ENCODE measurements at places on chromosomes 7 and 10. TPM values are rescaled to one million over a fixed set of nuclear protein-coding genes. Genes with fewer than 3 reads are reported as not detected.

DNA sequence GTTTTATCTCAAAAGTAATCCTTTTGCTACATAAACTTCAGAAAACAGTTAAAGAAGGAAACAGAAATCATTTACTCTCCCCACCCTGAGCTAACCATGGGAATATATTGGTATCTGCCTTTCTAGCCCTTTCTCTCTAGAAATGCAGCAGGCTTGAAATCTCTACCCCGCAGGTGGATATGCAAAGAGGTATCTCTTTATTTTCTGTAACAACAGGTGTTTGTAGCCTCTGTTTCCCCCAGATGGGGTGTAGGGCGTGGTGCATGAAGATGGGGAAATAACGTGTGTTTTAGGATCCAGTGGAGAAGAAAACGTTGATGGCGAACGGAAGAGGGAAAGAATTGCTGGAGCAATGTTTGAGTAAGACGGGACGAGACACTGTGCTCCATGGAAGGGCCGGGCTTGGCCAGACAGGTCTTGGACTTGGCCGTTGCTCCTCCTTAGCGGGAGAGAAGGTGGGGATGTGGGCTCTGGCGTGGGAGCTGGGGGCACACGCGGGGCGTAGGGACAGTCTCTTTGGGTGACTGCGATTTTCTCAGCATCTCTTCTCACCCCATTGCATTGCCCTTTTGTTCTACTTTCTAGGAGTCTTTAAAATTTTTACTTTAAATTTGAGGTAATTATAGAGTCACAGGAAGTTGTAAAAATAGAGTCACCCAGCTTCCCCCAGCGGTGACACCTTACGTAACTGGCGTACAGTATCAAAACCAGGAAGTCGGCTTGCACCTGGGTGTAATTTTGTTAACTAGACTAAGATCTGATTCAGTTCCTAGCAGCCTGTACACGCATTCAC, 82.9 kb downstream of the ELFN1 start:
- no peak for DNase-seq

DNA sequence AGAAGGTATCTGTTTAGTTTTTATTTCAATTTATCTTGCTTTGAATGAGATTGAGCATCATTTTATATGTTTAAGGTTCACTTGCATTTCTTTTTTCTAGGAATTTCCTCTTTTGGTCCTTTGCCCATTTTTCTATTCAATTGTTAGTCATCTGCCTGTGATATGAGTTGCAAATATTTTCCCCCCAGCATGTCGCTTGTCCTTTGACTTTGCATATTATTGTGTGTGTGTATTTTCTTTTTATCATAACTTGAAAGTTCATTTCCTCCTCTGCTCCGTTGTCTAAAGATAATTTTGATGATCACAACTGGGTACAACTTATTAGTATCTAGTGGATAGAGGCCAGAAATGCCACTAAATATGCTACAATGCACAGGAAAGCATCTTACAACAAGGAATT, 132.7 kb upstream of the MDFIC start:
- no peak for DNase-seq

DNA sequence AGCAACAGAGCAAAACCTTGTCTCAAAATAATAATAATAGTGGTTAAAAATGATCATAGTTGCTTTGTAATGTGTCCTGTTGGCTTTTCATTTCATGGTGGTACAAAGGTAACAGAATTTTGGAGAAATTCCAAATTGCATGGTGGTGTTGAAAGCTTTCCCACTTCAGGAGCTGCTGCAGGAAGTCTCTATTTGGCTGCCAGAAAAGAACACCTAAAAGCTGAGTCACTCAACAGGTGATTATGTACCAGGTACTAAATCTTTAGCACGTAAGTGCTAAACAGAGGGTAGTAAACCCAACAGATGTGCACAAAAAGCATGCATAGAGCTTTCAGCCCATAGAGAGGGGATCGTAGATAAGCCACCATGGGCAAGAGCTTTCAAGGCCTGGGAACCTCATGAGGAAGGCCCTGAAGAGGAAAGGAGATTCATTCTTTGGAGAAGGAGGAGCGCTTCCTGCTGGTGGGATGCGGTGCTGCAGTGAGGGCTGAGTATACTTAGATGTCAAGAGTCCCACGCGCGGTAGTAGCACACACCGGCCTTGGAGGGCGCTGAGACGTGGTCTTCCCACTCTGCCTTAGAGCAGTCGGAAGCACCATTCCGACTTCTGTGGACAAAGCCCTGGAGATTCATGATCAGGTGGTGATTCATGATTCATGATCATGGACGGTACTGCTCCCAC, 118.7 kb downstream of the RALA start:
- DNase-seq = peak; percentile 28

DNA sequence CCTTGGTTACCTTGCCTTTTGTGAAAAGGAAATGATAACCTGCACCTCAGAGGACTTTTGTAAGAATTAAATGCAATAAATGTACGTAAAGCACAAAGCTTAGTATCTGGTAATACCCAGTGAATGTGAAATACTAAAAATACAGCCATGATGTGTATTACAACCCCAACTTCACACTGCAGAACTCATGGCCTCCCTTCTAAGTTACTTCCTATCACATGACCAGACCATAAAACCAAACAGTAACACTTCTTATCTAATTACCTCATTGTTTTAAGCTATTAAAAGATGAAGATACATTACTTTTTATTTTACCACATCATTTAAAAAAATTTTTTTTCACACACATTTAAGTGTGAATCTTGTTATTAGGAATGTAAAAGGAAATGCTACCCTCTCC, 29.0 kb downstream of the VPS41 start:
- no peak for DNase-seq

- no peak for DNase-seq
These were observed 128.6 kb downstream of the ZNF467 start for GRCh38 chr7:149644754-149645153.

- no peak for DNase-seq
These were observed 44.6 kb downstream of the BMS1 start for GRCh38 chr10:42827201-42827600.

GRCh38 chr7:12769444-12769843, 82.0 kb downstream of the ARL4A start:
- no peak for DNase-seq

- no peak for DNase-seq
These were observed 67.6 kb upstream of the CAV2 start for GRCh38 chr7:116431787-116432526.

- DNase-seq = no peak
These were observed 44.6 kb upstream of the ANAPC16 start for GRCh38 chr10:72171175-72171630.

- no peak for DNase-seq
These were observed 3.9 kb downstream of the TYSND1 start for GRCh38 chr10:70142555-70142954.

- no peak for DNase-seq
These were observed 438.6 kb downstream of the PLXNA4 start for GRCh38 chr7:132137681-132138080.

DNA sequence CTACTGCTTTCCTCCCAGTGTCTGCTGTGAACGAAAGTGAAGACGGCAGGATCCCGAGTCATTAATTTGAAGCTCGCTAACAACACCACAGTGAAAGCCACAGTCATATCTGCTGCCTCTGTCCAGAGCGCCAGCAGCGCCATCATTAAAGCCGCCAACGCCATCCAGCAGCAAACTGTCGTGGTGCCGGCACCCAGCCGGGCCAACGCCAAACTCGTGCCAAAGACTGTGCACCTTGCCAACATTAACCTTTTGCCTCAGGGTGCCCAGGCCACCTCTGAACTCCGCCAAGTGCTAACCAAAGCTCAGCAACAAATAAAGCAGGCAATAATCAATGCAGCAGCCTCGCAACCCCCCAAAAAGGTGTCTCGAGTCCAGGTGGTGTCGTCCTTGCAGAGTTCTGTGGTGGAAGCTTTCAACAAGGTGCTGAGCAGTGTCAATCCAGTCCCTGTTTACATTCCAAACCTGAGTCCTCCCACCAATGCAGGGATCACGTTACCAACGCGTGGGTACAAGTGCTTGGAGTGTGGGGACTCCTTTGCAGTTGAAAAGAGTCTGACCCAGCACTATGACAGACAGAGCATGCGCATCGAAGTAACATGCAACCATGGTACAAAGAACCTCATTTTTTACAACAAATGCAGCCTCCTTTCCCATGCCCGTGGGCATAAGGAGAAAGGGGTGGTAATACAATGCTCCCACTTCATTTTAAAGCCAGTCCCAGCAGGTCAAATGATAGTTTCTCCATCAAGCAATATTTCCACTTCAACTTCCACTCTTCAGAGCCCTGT, 94.8 kb upstream of the KCNMA1 start:
- no peak for DNase-seq

DNA sequence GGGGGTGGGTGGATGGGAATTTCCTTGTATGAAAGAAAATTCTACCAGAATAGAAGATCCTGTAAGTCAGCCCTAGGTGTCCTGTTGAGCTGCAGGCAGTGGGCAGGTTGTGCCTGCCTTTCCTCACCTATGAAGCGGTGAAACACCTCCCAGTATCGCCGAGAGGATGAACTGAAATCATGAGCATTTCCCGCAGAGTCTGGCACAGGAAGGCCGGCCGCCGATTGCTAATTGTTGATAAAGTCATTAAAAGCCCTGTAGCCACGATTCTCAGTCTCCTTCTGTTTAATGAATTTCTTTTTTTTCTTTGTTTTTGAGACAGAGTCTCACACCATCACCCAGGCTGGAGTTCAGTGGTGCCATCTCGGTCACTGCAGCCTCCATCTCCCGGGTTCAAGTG, 142.1 kb downstream of the CAMK1D start:
- DNase-seq = no peak

GRCh38 chr10:66924674-66925345, 1.0 kb upstream of the LRRTM3 start:
- no peak for DNase-seq

The MINDY3 gene
- total RNA-seq = 24.4 TPM

The AGFG2 gene
- 60.5 TPM for total RNA-seq

The BCAP29 gene
- 48.7 TPM for total RNA-seq

The POMZP3 gene
- 19.2 TPM for total RNA-seq

The SCART1 gene
- total RNA-seq = 1.5 TPM

The NUTM2E gene
- 0.20 TPM for total RNA-seq

The SPDYE16 gene
- total RNA-seq = 0.42 TPM

The HOXA11 gene
- not detected for total RNA-seq

The BTBD16 gene
- not detected for total RNA-seq

The CYP26A1 gene
- total RNA-seq = not detected

Data from CD8-positive, alpha-beta memory T cell (primary cell).